ENCODE measurements at places on chromosomes 3 and 15.

DNA sequence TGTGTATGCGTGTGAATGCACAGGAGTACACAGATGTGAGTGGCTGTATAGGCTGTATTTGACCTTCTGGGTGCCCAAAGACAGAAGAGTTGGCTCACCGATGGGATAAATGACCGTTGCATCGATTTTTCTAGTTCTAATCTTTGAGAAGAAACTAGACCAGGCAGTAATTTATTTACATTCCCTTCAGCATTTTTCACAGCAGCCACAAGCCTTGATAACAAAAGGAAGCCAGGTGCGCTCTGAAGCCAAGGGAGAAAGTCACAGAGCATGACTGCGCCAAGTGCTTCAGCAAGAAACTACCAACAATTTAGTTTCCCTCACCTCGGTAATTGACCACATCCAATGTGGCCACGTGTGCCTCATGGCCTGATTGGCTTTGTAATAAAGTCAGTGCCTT lies 5.9 kb upstream of the FAM3D start:
- DNase-seq, result no peak

- DNase-seq, result no peak
Measured at GRCh38 chr3:6781092-6781491, 79.8 kb upstream of the GRM7 start.

DNA sequence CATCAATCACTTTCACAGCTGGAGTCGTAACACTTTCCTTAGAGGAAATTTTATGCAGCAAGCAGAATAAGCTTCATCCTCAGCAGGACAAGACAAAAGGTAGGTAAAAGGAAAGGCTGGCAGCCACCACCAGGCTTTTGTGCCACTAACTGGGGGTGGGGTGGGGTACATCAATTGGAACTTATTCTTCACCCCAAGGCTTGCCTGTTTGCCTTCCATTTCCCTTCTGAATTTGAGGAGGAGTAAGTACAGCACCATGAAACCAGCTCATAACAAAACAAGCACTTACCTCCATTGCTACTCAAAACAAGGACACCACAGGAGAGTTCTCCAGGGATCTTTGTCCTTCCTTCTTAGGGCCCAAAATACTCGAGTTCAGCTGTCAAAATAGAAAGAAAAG lies 296.8 kb downstream of the ARRDC4 start:
- no peak for DNase-seq

DNA sequence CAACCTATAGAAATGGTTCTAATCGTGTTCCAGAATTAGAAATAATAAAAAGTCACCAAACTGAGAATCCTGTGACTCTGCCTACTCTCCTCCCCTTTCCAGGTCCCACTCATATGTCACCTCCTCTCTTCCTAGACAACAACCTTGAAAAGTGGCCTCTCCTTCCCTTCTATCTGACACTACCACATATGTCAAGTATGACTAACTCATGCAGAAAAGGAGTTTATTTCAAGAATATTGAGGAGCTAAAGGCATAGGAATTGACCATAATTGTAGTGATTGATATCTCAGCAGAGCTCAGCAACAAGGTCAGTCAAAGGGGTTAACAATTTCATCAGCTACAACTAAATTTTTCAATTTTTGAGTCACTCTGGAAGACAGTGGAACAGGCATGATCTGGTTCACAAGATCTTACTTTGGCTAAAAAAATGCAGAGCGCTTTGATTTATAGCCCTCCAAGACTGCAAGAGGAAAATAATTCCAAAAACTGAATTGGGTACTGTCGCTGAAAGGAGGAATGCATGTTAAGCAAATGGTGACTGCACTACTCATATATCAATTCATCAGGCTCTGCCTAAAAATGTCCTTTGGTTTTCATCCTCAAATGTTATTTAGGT lies 160.6 kb upstream of the ARHGEF26 start:
- DNase-seq, result peak; percentile 85

- DNase-seq, result no peak
Measured at GRCh38 chr3:12627370-12627769, 36.5 kb downstream of the RAF1 start.

DNA sequence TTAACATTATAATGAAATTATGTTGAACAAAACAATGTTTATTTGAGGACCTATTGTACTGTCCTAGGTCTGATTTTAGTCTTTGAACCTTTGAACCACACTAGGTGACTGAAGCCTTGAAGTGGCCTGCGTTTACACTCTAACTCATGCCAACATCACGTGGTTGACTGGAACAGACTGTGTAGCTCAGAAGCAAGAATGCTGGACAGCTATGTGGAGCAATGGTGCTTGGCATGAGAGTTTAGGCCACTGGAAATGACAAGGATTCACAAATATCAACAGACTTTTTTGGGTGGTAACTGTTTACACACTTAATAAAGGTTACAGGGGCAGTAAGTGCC lies 391.5 kb downstream of the RAP2B start:
- no peak for DNase-seq

- DNase-seq, result peak; percentile 97
Measured at GRCh38 chr15:32802286-32802936, 84.6 kb downstream of the GREM1 start.

- DNase-seq, result no peak
Measured at GRCh38 chr3:197545571-197545970, 10.2 kb downstream of the BDH1 start.

DNA sequence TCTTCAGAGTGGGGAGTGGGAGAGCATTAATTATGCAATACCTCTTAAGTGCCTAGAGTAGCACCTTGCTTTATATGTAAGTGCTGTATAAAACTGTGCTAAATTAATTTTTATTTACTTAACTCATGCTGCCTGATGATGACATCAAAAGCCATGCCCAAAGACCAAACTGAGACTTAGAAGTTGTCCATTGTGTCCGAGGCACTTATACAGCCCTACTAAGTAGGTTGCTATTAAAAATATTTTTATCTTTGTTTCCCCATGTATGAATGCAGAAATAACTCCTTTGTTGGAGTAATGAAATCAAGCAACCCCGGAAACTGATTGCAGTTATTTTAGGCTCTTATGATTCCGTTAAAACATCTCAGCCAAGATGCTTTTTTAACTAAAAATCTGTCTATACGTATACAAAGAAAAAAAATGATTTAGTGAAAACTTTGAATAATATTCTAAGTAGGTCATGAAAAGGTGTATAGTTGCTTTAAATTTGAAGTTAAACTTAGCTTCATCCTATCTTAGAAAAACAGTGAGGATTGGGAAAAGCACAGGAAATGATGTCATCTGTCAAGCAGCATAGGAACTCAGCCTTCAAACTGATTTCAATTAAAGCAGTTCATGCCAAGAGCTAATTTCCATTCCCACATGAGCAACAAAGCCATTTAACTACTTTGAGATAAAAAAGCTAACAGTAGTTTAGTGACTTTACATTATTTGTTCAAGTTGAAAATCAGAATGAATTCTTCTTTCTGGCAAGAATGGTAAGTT lies 43.0 kb downstream of the FBN1 start:
- DNase-seq, result peak; percentile 88

DNA sequence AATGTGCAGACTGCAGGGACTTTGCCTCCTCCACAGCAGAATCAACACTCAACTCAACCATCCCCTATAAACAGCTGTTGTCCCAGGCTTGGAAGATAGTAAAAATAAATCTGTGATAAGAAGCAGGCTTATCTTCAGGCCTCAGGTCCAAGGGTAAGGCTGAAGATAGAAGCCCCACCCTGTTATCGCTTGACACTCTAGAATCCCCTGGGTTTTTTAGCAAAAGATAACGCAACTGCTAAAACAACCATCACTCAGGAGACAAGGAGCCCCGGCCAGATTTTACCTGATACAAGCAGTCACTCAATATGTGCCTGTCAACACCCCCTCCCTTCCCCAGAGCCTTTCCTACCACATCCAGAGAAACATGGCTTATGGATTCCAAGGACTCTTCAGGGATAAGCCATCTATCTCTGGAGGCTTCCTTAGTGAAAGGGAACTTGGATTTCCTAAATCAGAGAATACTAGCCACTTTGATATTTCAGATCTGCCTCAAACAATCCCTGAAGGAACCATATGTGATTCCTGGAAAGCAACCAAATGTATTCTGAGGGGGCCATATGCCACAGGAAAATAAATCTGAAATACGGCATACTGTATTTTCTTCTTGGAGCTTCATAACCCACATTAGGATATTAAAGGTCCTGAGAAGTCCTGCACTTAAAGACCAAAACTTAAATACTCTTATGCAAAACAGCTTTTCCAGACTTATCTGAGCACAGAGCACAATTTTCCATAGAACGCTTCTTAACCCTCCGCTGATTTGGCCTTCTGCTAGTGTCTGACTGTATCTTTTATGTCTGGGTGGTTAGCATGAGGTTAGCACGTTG lies 60.4 kb downstream of the LYZL4 start:
- DNase-seq, result no peak

DNA sequence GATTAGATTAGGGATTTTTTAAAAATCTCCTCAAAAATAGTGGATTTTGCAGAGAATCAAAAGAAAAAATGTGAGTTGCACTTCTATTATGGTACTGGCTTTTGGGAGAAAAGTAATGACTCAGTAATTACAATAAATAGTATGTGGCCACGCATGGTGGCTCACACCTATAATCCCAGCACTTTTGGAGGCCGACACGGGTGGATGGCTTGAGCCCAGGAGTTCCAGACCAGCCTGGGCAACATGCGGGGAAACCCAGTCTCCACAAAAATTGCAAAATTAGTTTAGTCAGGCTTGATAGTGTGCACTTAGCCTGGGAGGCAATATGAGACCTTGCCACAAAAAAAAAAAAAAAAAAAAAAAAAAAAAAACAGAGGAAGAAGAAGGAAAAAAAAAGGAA lies 1098.2 kb downstream of the ZPLD1 start:
- DNase-seq, result no peak

- no peak for DNase-seq
Measured at GRCh38 chr15:80440024-80440423, 35.8 kb downstream of the ARNT2 start.

DNA sequence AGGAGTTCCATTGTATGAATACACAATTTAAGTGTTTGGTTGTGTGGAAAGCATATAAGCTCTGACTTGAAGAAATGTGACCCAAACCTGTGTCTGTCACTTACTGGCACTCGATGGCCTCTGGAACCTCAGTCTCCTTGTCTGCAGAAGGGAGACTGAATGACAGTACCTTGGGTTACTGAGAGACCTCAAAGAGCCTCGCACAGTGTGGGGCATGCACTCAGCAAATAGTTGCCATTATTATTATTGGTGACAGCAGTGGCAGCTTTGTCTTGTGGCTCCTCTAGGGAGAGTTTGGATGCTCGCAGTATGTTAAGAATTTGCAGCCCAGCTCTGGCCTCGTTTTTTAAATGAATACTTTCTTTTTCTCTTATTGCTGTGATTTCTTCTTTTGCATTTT lies 43.4 kb downstream of the EEFSEC start:
- no peak for DNase-seq

DNA sequence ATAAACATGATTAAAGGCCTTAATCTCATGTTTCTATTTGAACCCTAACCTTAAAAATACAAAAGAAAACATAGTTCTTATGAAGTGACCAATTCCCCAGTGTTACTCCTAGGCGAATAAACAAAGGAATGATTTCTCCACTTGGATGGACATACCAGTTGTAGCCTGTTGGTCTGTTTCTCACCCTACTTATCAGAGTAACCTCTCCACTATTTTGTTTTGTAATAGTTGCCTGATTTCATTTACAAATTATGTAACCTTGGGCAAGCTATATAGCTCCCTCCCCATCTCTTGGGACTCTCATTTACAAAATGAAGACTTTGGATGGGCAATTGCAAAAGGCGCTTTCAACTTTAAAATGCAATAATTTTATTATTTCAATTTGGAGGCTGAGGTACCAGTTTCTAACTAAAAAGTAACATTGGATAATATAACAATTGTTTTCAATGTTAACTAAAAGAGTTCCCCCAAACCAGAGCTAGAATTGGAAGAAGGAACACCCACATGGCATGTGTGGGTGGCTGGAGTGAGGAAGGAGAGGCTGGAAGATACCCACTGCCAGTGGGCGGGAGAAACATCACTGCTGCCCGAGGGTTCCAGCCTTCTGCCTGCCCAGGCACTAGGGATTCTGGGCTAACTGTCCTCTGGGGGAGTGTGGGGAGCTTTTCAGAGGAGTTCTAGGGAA lies 74.2 kb downstream of the RFTN1 start:
- no peak for DNase-seq

DNA sequence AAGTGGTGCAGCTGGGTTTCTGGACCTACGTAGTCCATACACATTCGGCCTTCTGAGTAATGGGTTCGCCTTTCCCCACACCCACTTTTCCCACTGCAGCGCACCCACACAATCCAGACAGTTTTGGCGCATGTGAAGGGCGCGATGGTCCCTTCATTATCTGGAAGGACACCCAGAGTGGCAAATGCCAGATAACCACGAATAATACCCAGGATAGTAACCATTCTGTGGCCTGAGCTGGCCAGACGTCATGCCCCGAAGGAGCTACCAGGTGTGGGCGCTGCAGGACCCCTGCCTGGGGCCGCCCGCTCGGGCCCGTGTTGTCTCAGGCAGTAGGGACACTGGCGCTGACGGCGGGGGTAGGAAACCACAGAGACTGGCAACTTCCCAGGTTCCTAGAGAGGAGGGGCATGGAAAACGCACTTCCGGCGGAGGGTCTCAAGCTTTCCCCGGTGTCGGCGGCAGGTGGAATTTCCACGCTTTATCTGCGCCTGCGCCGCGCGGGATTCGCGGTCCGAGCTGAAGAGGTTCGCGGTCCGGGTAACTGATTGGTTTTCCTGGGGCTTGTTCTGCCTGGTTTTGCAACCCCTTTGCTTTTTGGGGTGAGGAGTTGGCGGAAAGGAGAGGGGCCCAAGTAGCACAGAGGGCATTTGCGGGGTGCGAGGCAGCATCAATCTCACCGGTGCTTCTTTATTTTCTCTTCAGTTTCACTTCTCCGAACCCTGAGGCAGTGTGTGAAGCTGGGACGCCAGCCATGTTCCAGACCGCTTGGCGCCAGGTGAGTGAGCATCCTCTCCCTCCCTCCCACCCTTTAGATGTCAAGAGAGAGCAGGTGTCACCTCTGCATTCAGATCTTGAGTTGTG lies at the start of gene ZNF620:
ZNF620 (plus strand) TSS at position 441 of the 864 bp plus-strand sequence; CDS start at position 755, 314 bp downstream.
- DNase-seq, result peak; percentile 53

- no peak for DNase-seq
Measured at GRCh38 chr3:193831495-193832455, 238.8 kb downstream of the OPA1 start.

DNA sequence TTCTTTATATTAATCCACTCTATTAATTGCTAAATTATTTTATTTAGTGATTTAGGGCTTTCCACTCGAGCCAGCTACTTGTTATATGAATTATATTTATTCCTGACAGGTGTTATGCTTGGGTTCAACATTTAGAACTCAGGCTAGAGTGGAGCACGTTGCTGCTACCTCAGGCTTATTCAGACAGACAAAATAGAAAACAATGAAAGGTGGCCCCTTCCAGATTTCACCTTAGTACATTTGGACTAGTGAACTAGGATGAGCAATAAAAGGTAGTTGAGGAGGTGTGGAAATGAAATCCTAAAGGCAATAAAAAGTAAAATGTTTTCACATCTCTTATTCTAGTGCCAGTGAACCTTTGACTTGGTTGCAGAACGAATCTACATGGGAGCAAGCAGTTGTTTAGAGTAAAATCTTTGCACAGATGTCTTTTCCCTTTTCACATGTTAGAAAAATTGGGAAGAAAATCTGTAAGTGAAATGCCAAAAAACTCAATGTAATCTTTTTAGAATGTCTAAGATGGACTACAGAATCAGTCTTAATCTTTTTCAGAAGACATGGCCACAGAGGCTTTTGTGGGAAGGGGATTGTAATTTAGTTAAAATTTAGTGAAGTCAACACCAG lies 63.8 kb downstream of the AKAP13 start:
- no peak for DNase-seq

GRCh38 chr15:43441316-43441715 lies 51.6 kb downstream of the TP53BP1 start:
- peak; percentile 54 for DNase-seq
